ENCODE measurements at places on chromosomes 3 and 15.
A peak's percentile ranks its signal among the peaks of the same experiment; 100 is the strongest.

GRCh38 chr15:57561041-57561711 lies 30.5 kb upstream of the MYZAP start:
- peak; percentile 48 for DNase-seq

- DNase-seq, result peak; percentile 77
These were observed 10.5 kb upstream of the SLITRK3 start for GRCh38 chr3:165206454-165207266.

GRCh38 chr3:101828691-101829436 lies 20.4 kb upstream of the NFKBIZ start:
- peak; percentile 36 for DNase-seq

- DNase-seq, result no peak
These were observed 54.9 kb downstream of the FRMD4B start for GRCh38 chr3:69330891-69331400.

GRCh38 chr3:81198756-81199155 lies 562.7 kb downstream of the GBE1 start:
- peak; percentile 67 for DNase-seq

- no peak for DNase-seq
These were observed 63.9 kb upstream of the BBX start for GRCh38 chr3:107458871-107459270.

DNA sequence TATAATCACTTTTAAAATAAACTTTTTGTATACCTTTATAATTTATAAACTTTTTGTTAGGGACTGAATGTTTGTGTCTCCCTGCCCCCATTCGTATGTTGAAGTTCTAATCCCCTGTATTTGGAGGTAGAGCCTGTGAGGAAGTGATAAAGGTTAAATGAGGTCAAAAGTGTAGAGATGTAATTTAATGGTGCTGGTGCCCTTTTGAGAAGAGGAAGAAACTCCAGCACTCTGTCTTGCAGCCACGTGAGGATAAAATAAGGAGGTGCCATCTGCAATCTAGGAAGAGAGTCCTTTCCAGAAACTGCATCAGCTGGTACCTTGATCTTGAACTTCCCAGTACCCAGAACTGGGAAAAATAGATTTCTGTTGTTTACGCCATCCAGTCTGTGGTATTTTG lies 106.1 kb upstream of the RGMA start:
- no peak for DNase-seq

DNA sequence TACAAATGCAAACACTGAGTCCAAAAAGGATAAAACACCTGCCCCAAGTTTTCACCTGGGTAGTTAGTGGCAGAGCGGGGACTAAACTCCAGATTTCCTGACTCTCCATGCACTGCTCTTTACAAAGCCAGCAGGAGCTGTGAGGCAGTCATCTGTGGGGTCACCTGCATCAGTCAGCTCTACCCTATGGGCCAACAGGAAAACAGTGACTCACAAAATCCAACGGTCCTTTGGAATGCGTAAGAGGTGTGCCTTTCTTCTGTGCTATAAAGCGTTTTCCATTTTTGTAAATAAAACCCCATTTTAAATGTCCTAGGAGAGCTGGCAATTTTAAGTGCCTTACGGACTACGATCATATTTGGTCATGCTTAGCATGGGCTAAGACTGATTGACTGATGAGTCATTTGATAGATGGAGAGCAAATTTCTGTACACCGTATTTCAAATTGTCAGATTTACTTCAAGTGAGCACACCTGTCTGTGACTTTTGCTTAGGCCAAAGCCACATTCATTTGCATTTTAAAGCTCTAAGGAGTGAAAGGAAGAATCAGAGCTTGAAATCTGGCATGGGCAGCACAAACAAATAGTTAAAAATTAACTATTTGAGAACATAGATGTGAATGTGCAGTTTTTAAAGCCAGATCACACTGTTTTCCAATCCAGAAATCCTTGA lies 4.4 kb upstream of the COL8A1 start:
- DNase-seq, result no peak

GRCh38 chr15:49686599-49686998 lies 65.8 kb downstream of the DTWD1 start:
- DNase-seq, result peak; percentile 62

DNA sequence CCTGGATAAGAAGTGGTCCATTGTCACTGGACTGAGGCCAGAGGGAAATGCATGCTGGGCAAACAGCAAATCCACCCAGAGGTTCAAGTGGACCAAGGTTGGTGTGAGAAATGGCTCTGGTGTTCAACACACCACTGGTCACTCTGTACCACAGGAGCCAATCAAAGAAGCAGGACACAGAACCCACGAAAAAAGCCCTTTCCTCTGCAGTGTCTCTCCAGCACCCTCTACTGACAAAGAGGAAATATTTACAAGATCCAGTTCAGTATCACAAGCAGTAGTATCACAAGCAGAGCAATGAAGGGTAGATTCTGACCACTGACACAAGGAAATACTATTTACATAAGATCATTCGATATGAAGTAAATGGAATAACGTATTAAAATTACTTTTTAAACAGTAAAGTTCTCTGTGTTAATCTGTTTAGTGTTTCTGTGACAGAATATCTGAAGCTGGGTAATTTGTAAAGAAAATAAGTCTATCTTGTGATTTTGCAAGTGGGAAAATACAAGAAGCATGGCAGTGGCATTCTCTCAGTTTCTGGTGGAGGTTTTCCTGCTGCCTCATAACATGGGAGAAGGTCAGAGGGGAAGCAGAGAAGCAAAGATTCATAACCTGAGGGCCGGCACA lies 390.7 kb downstream of the EFHB start:
- DNase-seq, result no peak

DNA sequence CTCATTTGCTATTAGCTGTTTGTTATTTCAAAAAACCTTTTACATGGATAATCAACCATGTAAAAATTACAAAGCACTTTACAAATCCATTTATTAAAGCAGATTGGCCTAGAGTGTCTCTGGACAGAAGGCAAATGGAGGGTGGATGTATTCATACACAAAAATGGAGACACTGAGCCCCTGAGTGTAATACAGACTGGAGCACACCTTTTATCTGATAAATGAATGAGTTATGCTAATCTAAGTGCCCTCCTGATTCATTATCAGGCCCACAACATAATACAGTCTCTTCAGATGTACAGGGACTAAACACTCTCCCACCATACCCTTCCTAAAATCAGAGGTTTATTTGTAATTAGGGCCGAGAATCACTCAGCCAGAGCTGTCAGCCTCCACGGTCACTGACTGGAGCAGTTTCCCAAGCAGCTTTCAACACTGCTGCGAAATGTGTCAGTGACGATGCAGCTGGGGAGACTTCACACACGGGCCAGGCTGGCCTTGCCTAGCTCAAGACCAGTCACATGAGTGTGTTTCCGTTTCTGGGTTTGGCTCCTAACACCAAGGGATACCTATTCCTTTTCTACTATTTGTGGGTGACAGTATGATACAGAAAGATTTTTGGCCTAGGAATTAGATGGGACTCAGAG lies 271.8 kb downstream of the ZIC1 start:
- DNase-seq, result no peak

DNA sequence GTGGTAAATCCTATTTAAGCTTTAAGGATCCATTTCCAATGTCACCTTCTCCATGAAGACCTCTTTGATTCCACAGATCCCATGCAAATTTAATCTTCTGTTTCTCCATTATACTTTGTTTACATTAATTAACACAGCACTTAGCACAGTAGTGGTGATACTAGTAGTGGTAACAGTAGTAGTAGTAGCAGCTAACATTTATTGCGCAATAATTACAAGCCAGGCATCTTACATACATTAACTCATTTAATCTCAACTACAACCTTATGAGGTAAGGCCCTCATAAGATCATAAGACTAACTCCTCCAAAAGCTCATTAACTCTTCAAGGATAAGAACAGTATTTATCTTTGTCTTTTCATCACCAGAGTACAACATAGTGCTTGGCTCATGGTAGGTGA lies 54.8 kb upstream of the FSIP1 start:
- no peak for DNase-seq

GRCh38 chr3:99666201-99666600 lies 27.8 kb downstream of the COL8A1 start:
- no peak for DNase-seq

GRCh38 chr15:45134682-45135604 lies 5.1 kb downstream of the DUOX1 start:
- no peak for DNase-seq

DNA sequence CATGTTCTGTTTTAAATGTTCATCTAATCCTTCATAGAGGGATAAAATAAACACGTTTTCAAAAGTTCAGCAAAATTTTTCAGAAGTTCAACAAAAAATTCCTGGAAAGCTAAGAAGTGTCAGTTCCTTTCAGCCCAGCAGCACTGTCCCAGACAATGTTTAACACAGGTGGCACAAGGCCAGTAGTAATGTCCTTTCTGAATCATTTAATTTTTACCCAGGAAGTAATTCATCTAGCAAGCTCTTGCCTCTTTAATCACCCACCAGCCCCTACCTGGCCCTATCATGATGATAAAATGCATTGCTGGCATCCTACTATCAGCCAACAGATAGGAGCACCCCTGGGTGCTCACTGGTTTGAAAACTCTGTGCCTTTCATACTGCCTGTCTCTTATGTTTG lies 627.1 kb upstream of the ADAMTS9 start:
- no peak for DNase-seq

GRCh38 chr3:115218859-115219258 lies 71.8 kb upstream of the ZBTB20 start:
- DNase-seq, result no peak

- no peak for DNase-seq
These were observed 719 bp downstream of the FEZF2 start for GRCh38 chr3:62372621-62373041.

GRCh38 chr3:154431043-154431442 lies 1.1 kb upstream of the GPR149 start:
- no peak for DNase-seq

- no peak for DNase-seq
These were observed 12.2 kb downstream of the PROS1 start for GRCh38 chr3:93961489-93961888.

DNA sequence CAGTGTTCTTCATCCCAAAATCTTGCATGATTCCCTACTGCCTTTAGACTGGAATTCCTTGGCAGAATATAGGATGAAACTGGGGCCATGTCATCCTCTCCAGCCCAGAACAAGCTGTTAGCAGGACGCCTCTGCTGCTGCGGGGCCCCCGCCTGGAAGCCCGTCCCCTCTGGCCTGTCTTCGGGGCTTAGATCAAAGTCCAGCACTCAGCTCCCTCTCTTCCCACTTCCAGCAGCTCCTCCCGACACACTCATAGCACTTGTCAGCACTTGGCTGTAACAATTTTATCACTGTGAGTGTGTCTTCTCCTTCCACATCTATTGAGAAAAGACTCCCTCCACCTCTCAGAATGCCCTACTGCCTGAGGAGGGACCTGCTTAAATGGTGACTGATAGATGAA lies 112.0 kb upstream of the HACD2 start:
- peak; percentile 35 for DNase-seq

GRCh38 chr15:28208583-28208982 lies 109.5 kb upstream of the OCA2 start:
- DNase-seq, result no peak

GRCh38 chr15:80822256-80822655 lies 43.1 kb downstream of the CEMIP start:
- DNase-seq, result no peak

DNA sequence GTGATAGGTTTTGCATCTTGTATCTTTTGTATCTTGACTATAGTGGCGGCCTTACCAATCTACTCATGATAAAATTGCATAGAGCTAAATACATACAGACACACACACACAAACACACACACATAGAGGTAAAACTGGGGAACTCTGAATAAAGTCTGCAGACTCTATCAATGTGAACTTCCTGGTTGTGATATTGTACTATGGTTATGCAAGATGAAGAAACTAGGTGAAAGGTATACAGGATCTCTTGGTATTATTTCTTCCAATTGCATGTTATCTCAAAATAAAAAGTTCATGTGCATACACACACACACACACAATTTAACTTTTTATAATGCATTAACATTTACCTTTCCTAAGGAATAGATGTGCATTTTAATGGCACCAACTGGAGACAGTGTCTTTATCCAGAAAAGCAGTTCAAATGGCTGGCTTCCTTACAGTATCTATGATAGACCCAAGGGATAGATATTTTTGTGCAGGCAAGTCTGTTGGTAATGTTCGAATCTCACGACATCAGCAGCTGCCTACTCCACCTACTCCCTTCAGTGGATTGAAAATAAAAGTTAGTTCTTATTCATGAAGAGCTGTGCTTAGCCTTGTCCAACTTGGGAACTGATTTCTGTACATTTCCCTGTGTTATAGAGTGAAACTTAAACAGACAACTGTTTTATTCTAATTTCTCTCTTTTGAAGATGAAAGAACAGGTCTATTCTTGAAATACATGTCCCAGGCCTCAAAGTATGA lies 46.9 kb upstream of the SPRED1 start:
- DNase-seq, result no peak

DNA sequence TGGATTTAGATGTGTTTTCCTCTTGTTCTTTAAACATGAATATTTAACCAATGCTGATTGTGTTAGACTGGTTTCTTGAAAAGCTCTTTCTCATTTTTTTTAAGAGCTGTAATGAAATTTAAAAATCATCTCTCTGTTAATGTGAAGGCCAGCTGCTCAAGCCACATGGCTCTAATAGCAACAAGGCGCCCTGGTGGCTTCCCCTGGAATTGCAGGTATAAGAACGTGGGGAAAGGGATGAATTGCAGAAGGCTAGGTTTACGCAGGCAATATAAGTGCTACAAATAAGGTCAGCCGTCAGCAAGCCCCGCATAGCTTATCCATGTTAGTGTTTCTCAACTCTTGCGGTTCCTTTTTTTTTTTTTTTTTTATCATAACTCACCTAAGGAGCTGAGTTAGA lies 108.5 kb downstream of the SAMMSON start:
- peak; percentile 3 for DNase-seq

DNA sequence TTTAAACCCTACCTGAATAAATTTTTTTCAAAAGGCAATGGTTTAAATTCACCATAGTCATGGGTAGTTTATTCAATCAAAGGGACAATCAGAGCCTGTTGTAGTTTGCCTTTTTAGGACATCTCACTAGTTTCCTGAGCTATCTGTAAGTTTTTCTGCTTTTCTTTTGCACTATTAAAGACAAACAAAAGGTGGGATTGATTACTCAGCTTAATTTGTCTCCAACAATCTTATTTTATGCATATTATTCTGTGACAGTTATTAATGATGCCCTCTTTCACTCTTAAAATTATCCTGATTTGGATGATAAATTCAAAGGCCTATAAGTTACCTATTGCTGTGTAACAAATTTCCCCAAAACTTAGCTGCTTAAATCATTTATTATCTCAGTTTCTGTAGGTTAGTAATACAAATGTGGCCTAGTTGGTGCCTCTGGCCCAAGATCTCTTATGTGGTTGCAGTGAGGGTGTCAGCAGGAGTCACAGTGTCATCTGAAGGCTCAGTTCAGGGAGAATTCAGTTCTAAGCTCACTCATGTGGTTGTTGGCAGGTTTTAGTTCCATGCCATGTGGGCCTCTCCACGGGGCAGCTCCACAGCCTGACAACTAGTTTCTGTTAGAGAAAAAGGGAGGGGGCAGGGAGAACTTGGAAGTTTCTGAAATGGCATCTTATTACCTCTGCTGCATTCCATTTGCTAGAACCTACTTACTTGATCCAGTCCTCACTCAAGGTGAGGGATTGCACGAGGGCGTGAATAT lies 16.0 kb downstream of the ARMC8 start:
- DNase-seq, result no peak

GRCh38 chr3:169278092-169278491 lies 385.4 kb downstream of the MECOM start:
- peak; percentile 4 for DNase-seq
